Adrenal gland (tissue), 19 donors: ENCODE measurements at places on chromosomes 1 and 21. TPM values are rescaled to one million over a fixed set of nuclear protein-coding genes. Genes with fewer than 3 reads are reported as not detected.

DNA sequence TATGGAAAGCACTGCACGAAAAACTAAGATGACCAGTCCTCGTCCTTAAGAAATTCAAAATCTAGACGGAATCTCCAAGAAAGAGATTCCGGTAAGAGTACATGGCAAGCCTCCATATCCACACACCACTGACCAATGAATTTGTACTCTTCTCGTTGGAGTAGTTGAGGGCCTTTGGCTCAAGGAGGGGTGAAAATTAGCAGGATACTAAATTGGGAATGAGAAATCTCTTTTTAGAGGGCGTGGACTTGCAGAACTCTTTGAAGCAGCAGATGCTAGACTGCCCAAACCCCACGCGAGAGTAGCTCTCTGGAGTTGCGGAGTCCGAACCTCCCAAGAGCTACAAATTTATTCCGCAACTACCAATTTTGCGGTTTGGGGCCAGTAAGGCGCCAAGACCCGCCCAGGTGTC is 872 bp upstream of the PPP2R5A start:
- no peaks in the 10 kb centered on the region for H3K27me3 ChIP-seq
- H3K4me1 ChIP-seq, result peaks cover 33% of the 10 kb centered on the region
- no peak for DNase-seq
- no peaks in the 10 kb centered on the region for H3K36me3 ChIP-seq
- H3K27ac ChIP-seq, result peak overlapping the region; percentile 80
- H3K4me3 ChIP-seq, result peak overlapping the region; percentile 35

The CLIC6 gene
- 0.07 TPM for total RNA-seq

GRCh38 chr1:94351481-94351880 is 66.7 kb upstream of the ABCD3 start:
- no peaks in the 10 kb centered on the region for H3K36me3 ChIP-seq
- H3K27me3 ChIP-seq, result no peaks in the 10 kb centered on the region
- no peaks in the 10 kb centered on the region for H3K4me1 ChIP-seq
- no peak overlapping the region for H3K4me3 ChIP-seq
- no peak overlapping the region for H3K27ac ChIP-seq

The OR4F16 gene
- total RNA-seq, result not detected

The PLEKHN1 gene
- total RNA-seq, result not detected

DNA sequence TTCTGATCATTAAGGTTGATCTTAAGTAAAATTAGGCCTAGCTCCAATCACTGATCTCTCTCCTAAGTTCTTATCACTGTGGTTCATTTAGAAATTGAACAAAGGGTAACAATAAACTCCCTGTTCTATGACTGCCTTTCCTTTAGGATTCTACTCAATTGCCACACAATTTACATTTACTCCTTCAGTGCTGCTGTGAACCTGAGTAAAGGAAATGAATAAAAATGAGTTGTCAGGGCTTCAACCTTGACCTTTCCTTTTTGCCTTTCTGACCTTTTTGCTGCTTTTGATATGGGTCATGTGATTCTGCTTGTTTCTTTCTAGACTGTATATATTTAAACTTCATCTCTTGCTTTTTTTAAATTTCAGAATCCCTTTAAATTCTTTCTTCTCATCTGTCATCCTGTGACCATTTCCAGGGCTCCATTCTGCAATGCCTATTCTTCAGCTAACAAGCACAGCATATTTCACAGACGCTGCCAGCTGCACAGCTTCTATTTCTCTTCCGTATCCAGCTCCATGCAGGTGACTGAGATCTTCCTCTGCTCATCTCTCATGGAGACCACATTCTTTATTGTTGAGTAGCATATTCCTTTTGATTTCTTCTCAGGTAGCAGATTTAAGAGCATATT is 3.2 kb downstream of the LRRC8B start:
- no peaks in the 10 kb centered on the region for H3K36me3 ChIP-seq
- H3K4me1 ChIP-seq, result peaks cover 14% of the 10 kb centered on the region
- H3K27ac ChIP-seq, result peak overlapping the region; percentile 96
- no peak for DNase-seq
- no peaks in the 10 kb centered on the region for H3K27me3 ChIP-seq

The AQP10 gene
- total RNA-seq, result not detected

DNA sequence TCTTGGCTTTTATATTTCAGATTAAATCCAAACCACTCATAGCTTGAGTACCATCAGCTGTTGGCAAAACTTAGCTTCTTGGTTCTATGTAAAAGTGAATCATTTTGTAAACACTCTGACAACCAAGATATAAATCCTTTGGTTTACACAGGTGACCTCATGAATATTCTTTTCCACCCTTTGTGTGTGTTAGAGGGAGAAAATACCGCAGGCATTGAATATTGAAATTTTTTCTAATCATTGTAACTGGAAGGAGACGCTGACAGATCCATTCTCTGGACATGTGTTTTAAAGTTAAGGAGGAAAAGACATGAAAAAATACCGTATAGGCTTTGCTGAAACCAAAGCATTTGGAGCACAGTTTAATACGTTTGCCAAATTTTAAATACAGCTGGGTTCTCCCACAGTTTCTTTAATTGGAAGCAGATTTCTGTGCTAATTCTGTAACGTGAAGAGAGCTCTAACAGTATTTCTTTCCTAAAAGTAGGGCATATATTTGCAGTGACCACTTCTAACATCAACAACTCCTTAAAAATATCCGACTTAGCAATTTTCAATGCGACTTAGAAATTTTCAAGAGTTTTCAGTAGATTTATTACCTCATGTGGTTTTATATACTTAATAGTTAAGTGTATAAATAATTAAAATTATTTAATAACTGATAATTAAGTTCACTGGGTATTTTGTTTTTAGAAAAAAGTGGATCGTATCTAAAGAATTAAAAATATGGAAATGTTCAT is 388.2 kb downstream of the USP25 start:
- H3K27ac ChIP-seq, result no peak overlapping the region
- no peaks in the 10 kb centered on the region for H3K27me3 ChIP-seq
- no peaks in the 10 kb centered on the region for H3K36me3 ChIP-seq

The TMPRSS15 gene
- total RNA-seq, result not detected

DNA sequence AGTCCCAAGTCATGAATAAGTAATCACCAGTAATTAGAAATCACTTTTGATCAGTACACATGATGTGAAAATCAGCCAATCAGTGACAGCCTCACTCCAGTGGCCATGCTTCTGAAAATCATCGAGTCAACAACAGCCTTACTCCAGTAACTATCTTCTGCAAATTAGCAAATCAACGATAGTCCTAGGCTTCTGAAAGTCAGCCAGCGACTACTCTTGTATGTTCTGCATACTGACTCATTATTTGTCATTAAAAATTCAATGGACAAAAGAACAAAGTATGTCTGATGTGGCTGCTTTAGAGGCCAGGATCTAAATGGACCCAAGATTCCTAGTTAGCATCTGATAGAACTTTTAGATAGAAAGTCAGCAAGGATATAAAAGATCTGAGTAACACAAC is 102.5 kb downstream of the GPR52 start:
- H3K27me3 ChIP-seq, result no peaks in the 10 kb centered on the region
- no peaks in the 10 kb centered on the region for H3K4me1 ChIP-seq
- H3K36me3 ChIP-seq, result no peaks in the 10 kb centered on the region

DNA sequence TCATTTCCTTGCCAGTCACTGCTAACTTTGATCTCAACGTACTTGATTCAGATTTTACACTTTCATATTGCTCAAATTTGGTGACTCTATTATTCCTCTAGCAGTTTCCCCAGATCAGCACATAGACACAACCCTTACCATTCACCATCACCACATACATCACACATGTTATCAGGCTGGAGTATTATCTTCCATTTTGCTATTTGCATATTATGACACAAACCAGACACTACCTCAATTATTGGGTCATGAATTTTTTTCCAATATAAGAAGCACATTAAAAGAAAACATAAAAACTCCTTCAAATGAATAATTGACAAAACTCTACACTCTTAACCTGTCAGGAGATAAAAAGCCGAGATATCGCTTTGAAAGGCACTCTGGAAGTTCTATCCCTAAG is 1166.7 kb upstream of the B3GALT2 start:
- no peak overlapping the region for H3K27ac ChIP-seq
- no peaks in the 10 kb centered on the region for H3K27me3 ChIP-seq
- no peaks in the 10 kb centered on the region for H3K36me3 ChIP-seq

- H3K27me3 ChIP-seq, result no peaks in the 10 kb centered on the region
- no peak for DNase-seq
- peaks cover 26% of the 10 kb centered on the region for H3K4me1 ChIP-seq
- no peak overlapping the region for H3K4me3 ChIP-seq
- no peaks in the 10 kb centered on the region for H3K36me3 ChIP-seq
These were observed 5.7 kb downstream of the SZRD1 start for GRCh38 chr1:16372535-16373285.

GRCh38 chr1:213277036-213277435 is 226.0 kb downstream of the RPS6KC1 start:
- H3K4me1 ChIP-seq, result peaks cover 4% of the 10 kb centered on the region
- H3K4me3 ChIP-seq, result no peak overlapping the region
- DNase-seq, result peak; percentile 46

DNA sequence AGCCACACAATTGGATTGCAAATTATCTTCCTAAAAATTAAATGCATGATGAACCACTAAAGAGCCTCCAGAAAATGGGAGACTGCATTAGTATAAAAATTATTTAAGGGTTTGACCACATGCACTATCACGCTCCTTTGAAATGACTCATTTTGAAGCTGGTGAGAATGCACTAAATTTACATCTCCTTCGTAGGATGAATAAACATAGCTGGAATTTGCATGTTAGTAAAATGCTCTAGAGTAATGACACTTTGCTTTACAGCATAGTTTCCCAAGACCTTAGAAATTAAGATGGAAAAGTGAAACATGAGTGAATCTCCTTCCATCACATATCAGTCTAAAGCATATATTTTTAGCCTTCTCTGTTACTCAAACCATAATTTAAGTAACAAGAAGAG is 2.4 kb downstream of the PLPPR4 start:
- H3K4me1 ChIP-seq, result no peaks in the 10 kb centered on the region
- H3K36me3 ChIP-seq, result no peaks in the 10 kb centered on the region
- peaks cover 4% of the 10 kb centered on the region for H3K27me3 ChIP-seq
- DNase-seq, result no peak

The BSND gene
- total RNA-seq, result not detected

DNA sequence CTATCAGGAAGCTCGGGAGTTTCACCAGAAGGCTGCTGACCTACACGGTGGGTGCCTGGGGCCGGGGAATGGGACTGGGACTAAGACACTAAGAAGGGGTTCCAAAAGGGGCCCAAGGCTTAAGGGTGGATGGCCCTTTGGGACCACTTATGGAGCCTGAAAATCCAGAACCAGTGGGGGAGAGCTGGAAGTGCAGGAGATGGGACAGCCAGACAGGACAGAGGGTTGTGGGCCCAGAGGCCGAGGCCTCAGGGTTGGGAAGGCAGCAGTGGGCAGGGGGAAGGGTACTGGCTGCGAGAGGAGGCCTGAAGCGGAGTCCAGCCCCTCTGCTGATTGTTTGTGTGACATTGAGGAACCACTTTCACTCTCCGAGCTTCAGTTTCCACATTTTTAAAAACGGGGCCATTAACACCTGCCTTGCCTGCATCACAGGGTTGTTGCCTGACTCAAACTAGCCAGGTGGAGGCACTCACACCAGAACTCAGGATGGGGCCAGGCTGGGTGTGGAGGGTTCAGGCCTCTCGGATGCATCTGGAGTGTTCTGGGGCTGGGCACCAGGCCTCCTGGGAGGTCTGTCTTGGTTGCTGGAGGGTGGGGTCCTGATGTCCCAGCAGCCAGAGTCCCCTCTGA is 3.0 kb downstream of the TTC24 start:
- H3K27ac ChIP-seq, result no peak overlapping the region
- H3K4me1 ChIP-seq, result no peaks in the 10 kb centered on the region
- H3K27me3 ChIP-seq, result no peaks in the 10 kb centered on the region

- H3K4me1 ChIP-seq, result peaks cover 11% of the 10 kb centered on the region
- H3K4me3 ChIP-seq, result no peak overlapping the region
- H3K27me3 ChIP-seq, result no peaks in the 10 kb centered on the region
- no peaks in the 10 kb centered on the region for H3K36me3 ChIP-seq
- H3K27ac ChIP-seq, result no peak overlapping the region
- peak; percentile 85 for DNase-seq
These were observed 11.0 kb upstream of the SERBP1 start for GRCh38 chr1:67441183-67441582.

The AADACL4 gene
- total RNA-seq, result not detected

DNA sequence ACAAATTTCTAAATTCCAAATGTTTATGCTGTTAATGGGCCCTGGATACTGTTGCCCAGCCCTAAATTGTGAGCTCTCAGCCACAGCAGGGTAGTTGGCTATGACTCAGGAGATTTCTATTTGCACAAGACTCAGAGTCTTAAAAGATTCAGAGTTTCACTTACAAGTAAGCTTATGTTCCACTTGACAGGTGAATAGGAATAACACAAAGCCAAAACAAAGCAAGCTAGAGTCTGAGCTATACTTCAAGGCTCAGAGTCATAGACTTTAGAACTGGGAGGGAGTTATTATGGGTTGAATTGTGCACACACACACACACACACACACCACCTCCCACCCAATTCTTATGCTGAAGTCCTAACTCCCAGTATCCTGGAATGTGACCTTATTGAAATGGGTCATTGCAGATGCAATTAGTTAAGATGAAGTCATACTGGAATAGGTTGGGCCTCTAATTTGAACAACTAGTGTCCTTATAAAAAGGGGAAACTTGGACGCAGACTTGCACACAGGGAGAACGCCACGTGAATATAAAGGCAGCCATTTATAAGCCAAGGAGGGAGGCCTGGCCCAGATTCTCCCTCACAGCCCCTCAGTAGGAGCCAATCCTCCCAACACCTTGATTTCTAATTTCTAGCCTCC is 30.2 kb downstream of the PRDX6 start:
- H3K4me1 ChIP-seq, result no peaks in the 10 kb centered on the region
- H3K27ac ChIP-seq, result no peak overlapping the region
- no peak overlapping the region for H3K4me3 ChIP-seq
- H3K36me3 ChIP-seq, result no peaks in the 10 kb centered on the region
- no peak for DNase-seq

DNA sequence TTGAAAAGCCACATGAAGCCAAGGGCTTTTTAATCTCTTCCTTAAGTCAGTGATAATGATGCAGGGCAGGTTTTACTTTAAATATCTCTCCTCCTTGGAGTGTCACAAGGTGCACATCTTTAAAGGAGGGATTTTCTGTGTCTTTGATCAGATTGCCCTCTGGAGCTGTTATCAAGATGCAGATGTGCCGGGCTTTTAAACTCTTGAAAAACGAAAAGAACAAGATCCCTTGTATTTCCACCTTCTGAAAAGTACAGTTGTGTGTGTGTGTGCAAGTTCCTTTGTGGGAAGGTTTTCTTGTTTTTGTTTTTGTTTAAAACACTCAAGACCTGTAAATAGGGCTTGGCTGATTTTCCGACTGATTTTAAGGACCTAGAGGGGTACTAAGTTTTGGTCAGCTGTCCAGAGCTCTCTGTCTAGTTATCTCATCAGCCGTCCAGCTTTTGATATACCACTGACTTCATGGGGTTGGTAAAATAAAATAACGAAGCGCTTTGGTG is 1.6 kb downstream of the MARK1 start:
- H3K4me3 ChIP-seq, result no peak overlapping the region
- no peak for DNase-seq
- H3K36me3 ChIP-seq, result no peaks in the 10 kb centered on the region
- peaks cover 11% of the 10 kb centered on the region for H3K4me1 ChIP-seq
- H3K27me3 ChIP-seq, result no peaks in the 10 kb centered on the region
